Posterior cingulate gyrus (tissue), 11 donors: ENCODE measurements at places on chromosomes 1 and 21.

- no peak for DNase-seq
These were observed 27.3 kb downstream of the TMEM200B start for GRCh38 chr1:29096231-29096886.

GRCh38 chr1:179996099-179996498, 41.5 kb downstream of the CEP350 start:
- no peak for DNase-seq

- DNase-seq, result no peak
These were observed 5.1 kb upstream of the SSR2 start for GRCh38 chr1:156025876-156026275.

GRCh38 chr1:223834660-223835263, 11.0 kb downstream of the TP53BP2 start:
- no peak for DNase-seq

DNA sequence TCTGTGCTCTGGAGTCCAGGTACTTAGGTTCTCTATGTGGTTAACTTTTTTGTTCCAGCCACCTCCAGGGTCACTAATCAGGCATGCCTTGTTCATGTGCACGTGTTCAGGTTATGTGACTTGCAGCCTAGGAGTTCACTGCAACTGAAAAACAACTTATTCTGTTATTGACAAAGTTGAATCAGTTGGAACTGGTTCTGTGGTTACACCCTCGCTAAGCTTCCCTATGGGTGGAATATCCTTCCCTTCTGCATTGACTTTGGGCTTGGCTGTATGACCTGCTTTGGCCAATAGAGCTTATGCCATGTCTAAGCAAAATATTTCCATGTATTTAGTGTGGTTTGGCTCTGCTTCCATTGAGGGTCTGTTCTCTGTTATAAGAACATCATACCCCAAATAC, 66.0 kb upstream of the DNAH14 start:
- no peak for DNase-seq

- DNase-seq, result no peak
These were observed 210.3 kb upstream of the CACYBP start for GRCh38 chr1:174789399-174789798.

DNA sequence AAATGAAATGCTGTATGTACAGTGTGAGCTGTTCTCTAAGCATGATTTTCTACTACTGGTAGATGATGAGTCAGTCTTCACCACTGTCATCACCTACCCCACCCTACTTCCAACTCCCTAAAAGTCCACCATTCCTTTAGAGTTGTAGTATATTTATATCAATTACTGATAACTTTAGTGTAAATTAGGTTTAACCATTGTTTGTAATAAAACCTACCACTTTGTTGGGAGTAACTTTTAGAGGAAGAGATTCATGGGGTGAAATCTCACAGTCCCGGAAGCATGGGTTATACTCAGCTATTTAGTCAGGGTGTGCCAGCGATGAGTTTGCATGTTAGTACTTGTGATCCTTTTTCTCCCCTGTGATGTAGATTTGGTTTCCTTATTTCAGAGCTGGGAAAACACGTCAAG, 17.1 kb downstream of the MORC3 start:
- no peak for DNase-seq
